Stromal cell of bone marrow (primary cell): ENCODE measurements at places on chromosomes 3 and 15.

DNA sequence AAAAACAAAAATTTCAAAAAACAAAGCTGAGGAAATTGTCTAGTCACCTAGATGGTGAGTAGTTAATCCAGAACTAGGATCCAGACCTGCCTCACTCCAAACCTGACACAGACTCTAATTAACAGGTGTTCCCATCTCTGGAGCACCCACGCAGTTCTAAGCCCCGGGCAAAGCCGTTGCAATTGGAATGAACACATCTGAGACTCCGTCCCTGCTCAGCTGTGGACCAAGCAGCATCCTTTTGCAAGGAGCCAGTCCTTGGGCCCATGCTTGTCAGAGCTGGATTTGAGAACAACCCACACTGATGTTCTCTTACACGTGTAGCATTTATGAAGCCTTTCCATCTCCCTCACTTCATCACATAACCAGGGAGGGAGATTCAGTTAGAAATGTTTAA, 54.8 kb downstream of the LMCD1 start:
- DNase-seq, result no peak

- DNase-seq, result no peak
These were observed 91.0 kb upstream of the CBLB start for GRCh38 chr3:105959851-105960250.

- DNase-seq, result peak; percentile 9
These were observed 152.4 kb downstream of the AGBL1 start for GRCh38 chr15:86231864-86232721.

GRCh38 chr3:184583578-184584451, 22.2 kb downstream of the EPHB3 start:
- DNase-seq, result no peak

GRCh38 chr15:87871258-87871681, 385.3 kb downstream of the NTRK3 start:
- no peak for DNase-seq

- peak; percentile 76 for DNase-seq
These were observed 352.0 kb downstream of the GAP43 start for GRCh38 chr3:115975353-115975752.

GRCh38 chr3:111739311-111739911, 119.7 kb upstream of the PHLDB2 start:
- DNase-seq, result peak; percentile 54

DNA sequence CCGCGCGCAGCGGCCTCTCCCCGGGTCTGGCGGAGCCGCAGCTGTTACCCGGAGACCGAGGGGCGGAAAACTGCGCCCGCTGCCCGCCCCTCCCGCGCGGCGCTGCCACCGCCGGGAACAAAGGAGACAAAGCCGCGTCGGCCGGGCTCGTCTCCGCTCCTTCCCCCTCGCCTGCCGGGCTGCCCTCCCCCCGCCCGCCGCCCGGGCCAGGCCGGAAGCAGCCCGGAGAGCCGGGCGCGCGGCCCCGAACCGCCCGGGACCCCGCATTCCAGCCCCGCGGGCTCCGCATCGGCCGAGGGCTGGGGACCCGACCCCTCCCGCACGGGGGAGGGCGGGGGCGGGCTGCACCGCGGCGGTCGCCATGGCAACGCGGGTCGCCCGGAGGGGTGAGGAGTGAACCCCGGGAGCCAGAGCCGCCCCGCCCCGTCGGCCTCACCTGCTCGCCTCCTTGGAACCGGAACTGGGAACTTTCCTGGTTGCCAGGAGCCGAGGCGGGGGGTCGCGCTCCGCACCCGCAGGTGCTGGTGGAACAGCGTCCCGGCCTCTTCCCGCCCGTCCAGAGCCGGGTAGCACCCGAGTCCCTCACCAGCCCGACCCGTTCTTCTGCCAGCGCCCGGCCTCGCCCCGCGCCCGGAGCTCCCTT, 448 bp downstream of the PLXNB1 start:
- no peak for DNase-seq

GRCh38 chr15:48802867-48803266, 8.0 kb downstream of the CEP152 start:
- DNase-seq, result peak; percentile 91

- no peak for DNase-seq
These were observed 48.0 kb downstream of the ZNF445 start for GRCh38 chr3:44429459-44429858.

DNA sequence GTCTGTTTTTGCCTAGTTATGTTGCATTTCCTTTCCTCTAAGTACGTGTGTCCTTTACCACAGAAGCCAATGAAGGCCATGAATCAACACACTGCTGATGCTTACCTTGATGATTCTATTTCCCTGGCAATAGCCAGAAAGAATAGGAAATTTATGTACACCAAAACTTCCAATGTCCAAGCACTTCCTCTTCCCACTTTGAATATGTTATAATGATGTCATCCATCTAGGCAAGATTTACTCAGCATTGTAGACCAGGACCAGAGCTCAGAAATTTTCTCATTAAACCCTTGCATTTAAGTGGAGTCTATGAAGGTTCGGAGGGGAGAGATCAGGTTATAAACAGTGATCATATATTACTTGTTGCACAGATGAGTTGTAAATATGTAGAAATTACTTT, 126.0 kb downstream of the THRB start:
- no peak for DNase-seq
